ENCODE measurements at places on chromosomes 5 and 9.

DNA sequence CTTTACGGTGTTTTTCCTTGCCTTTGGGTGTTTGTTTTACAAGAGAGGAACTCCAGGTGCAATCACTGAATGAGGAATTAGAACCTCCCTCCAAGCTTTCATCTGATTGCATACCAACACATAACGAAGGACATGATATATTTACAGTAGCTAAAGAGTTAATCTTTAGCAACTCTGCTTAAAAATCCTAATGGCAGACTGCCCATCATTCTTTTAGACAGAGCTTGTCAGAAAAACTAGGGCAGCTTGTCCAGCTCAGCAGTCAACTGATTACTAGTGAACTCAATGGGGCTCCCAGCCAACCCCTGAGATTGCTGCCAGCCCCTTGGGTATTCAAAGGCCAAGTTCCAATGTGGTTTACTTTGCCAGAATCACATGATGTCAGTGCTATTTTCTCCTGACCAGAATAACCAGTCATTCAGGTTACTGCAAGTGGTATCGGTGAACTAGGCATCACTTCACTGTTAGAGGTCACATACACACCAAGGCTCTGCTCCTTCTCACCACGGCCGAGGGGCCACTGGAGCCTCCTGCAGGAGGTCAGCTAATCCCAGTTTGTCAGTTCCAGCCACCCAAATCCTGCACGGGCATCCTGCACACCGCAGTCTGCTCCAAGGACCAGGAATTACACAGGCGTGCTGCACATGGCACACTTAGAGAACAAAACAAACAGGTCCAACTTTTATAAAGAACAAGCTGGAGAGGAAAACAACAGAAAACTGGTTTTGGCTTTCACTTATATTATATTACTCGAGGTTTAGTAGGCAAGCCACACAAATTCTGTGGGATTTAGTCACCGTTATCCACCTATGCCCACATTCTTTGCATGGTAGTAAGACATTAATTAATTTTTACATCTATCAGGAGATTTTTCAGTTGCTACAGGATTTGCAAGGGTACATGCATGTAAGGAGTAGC lies 62.5 kb downstream of the NFIB start:
- no peak for DNase-seq

DNA sequence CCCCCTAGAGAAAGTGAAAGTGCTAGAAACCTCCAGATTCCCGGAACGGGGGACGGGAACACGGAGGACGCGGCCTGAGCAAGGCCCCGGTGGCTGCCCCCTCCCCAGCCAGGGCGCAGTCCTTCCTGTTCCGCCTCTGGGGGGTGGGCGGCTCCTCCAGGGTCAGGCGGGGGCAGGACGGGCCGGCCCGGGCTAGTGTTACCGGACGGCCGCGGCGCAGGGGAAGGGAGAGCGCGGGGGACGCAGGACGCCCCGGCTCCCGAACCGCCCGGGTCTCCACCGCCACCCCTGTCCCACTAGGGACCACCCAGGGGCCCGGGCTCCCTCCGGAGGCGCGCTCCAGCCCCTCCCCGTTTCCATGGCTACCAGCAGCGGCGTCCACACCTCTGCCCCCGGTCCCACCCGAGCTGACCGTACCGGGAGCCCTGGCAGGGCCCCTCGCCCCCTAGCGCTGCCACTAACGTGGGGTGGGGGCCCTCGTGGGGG lies 579 bp downstream of the SLC12A7 start:
- no peak for DNase-seq

GRCh38 chr9:37340961-37341360 lies 81.5 kb upstream of the GRHPR start:
- no peak for DNase-seq

DNA sequence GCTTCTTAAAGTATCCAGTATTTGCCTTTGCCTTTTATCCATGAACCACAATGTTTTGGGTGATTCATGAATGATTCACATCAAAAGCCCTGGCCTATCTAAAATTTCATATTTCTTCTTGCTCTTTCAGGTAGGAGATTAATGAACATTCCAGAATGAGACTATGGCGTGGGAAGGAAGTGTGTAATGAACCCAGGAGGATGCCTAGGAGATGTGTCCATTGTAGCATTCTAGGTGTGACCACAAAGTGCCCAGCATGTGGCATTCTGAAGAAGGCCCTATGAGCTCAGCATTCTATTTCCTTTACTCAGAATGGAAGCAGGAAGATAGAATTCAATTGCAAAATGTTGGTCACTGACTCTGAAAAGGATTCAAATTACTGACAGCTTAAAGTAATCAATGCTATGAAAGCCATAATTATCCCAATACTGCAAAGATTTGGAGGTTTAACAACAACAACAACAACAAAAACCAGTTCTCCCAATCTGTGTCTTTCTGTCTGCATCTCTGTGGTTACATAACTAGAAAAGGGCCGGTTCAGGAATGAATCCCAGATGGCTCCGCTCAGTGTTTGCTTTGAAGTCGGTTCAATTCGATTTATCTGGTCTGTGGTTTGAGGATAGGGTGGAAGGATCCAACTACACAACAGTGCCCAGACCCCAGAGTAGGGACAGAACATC lies 126.7 kb downstream of the FOXD1 start:
- no peak for DNase-seq

- DNase-seq = no peak
Observed at GRCh38 chr5:146081556-146081955, 23.8 kb downstream of the PLAC8L1 start.
